ENCODE measurements at places on chromosomes 6 and 20.
A peak's percentile ranks its signal among the peaks of the same experiment; 100 is the strongest.

DNA sequence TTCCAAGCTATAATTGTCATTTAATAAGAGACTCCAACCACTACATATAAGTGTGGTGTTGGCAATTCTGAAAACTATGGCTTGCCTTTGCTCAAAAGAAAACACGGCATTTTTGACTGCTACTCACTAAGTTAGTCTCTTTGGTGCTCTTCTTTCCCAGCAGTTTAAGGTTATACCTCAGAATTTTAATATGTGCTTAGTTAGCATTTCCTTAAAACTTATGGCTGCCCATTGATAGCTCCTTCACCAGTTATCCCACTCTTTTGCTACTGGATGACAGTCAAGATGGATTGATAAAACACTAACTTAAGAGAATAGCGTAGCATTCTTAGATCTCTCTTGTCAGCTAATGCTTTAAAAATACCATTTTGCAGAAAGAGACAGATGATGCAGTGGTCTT lies 34.1 kb downstream of the GOPC start:
- no peak for DNase-seq

- DNase-seq: no peak
Measured at GRCh38 chr6:89489078-89489477, 56.1 kb downstream of the ANKRD6 start.

DNA sequence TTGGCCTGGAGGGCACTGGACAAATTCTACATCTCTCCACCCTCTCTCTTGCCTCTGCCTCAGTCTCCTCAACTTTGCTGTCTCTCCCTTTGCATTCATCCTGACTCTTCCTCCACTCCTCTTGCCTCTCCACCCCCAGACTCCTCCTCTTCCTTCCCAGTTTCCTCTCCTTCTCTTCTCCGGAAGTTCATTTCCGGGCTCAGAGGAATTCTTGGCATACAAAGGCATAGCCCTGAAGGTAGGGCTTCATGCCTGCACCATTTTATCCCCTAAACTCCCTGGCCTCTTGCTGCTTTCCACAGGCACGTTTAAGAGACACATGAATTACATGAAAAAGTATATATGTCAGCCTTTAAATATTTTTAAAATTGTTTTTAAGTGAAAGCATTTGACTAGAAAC lies 10.6 kb downstream of the BFSP1 start:
- DNase-seq: no peak

DNA sequence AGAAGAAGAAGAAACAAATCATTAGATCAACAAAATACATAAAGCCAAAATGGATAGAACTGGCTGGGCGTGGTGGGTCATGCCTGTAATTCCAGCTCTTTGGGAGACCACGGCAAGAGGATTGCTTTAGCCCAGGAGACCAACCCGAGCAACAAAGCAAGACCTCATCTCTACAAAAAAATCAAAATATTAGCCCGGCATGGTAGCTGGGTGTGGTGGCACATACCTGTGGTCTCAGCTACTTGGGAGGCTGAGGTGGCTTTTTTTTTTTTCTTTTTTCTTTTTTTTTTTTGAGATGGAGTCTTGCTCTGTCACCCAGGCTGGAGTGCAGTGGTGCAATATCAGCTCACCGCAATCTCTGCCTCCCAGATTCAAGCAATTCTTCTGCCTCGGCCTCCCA lies 21.5 kb downstream of the NINL start:
- no peak for DNase-seq

GRCh38 chr6:71482742-71483141 lies 194.1 kb downstream of the OGFRL1 start:
- no peak for DNase-seq

DNA sequence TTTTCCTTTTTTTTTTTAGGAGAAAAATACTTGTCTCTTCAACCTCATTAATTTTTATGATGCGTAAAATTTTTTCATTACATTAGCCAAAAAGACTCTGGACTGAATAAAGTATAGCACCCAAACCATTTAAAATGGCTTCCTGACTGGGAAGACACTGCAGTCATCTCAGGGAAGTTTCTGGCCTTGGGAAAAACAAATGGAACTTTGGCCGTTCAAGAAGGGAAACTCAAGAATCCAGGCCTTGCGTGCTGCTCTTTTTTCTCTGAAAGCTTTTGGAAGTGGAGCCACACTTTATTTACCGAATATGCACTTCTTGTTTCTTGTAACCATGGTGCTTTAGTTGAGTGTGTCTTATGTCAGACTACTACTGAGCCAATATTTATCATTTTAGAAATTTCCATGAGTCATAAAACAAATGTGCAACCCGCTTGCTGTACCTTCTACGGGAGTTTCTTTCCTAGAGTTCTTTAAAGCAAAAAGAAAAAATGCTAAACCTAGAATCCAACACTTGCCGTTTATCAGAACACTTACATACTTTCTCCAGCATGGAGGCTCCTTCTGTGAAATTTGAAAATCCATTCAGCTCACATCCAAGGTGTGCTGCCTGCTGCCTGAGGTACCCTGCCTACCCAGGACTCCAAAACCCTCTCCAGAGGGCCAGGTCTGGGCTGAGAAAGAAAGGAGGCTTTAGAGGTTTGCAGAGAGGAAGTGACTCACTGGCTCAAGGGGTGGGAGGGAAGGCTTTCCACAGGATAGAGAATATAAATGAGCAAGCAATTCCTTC lies 11.5 kb upstream of the DSTN start:
- peak; percentile 12 for DNase-seq

- no peak for DNase-seq
Measured at GRCh38 chr6:22466665-22467245, 102.6 kb upstream of the HDGFL1 start.

- DNase-seq: no peak
Measured at GRCh38 chr6:167245591-167245990, 45.5 kb upstream of the UNC93A start.

- DNase-seq: no peak
Measured at GRCh38 chr6:1029141-1029540, 282.8 kb upstream of the FOXQ1 start.

DNA sequence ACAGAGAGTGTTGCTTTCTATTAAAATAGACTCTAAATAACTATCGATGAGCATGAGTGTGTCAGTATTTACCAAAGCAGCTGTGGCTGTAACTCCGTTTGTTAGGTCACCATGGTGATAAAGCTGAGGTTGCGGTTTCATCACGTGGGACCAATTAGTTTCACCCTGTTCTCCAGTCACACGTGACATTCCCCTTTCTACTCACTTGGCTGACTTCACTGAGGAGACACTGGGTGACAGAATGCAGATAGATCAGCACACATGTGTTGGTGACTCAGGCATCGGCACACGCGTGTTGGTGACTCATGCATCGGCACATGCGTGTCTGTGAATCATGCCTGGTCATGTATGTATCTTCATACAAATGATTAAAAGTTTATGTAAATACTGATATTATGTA lies 285.4 kb downstream of the THBS2 start:
- no peak for DNase-seq

- DNase-seq: no peak
Measured at GRCh38 chr20:38141204-38141888, 23.7 kb downstream of the TGM2 start.
